ENCODE measurements at places on chromosomes 11 and 22.

GRCh38 chr11:404551-405264, 10.1 kb downstream of the SIGIRR start:
- DNase-seq: no peak

DNA sequence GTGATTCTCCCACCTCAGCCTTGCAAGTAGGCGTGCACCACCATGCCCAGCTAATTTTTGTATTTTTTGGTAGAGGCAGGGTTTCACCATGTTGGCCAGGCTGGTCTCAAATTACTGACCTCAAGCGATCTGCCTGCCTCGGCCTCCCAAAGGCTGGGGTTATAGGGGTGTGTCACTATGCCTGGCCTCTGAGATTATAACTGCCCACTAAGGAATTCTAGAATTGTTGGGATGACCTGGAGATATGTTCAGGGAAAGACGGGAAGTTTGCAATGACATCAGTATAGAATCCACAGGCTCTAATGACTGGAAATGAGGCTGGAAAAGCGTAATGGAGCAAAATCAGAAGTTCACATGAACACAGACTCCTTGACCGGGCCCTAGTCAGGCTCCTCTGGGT, 62.2 kb downstream of the CLMP start:
- DNase-seq: no peak

DNA sequence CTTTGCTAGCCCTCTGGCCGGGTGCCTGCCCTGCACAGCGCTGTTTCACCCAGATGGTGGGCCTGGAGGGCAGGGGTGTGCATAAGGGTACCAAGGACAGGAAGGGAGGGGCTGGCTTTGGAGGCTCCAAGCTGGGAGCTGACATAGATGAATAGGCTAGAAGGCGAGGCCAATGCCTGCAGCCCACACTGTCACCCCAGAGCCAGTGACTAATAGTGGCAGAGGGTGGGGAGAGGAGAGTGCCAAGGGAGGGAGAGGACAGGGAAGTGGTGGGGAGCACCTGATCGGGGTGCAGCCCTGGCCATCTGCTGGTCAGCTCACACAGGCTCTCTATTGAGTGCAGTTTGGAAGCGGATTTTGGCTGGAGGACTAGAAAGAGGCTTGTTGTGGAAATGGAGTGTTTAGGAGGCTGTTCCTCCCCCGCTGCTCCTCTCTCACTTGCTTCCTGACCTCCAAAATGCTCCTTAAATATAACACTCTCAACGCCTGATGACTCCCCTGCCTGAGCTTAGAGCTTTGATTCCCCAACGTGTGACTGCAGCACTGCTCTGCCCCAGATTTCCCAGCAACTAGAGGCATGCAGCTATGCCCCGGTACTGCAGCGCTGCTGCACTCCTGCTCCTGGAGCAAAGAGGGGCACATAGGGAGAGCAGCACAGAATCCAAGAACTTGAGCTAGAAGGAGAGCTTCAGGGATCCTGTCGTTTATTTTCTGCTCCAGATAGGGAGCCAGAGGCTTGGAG, 89.2 kb downstream of the GRAMD1B start:
- DNase-seq: no peak

- no peak for DNase-seq
Measured at GRCh38 chr11:74412733-74413359, 14.6 kb upstream of the PGM2L1 start.

DNA sequence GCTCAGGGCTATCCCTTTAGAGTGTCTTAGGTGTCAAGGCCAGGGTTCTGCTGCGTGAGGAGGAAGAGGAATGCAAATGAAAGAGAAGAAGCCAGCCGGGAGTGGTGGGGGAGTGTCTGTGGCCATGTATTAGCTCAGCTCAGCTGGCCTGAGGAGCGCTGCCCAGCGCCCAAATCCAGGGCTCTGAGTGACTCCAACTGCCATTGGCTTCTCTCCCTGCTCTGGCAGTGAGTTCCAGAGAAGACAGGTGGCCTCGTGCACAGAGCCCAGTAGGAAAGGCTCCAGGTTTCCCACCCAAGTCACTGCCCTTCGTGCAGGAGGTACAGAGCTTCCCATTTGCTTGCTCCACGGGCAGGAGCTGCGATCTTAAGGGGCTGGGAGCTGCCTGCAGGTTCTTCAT, 302.0 kb downstream of the KIRREL3 start:
- DNase-seq: no peak

DNA sequence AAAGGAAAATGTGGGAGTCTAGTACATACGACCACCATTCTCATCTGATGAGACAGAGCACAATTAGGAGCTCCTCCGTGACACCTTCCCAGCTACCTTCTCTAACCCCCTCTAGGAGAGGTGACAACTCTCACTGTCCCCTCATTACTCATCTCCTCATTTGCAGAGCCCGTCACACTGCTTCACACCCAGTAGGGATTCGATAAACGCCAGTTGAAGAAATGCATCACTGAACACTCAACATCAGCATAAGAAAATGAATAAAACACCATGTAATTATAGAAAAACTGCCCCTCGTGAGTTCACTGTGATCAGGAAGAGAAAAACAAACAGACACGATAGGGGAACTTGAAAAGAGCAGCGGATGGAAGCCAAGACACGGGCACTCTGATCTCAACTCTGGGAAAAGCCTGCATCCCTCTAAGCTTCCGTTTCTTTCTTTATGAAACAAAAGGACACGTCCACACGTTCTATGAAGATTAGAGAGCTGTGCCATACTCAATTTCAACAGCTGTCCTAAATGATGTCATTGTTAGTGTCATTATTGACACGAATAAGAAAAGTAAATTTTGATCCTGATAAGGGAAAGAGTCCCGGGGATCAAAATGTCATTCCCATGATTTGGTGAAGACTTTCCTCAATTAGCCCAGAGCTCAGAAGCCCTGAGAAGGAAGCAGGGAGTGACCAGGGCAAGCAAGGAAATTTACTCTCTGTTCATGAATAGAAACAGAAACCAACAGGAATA, 356.9 kb downstream of the LARGE1 start:
- no peak for DNase-seq

DNA sequence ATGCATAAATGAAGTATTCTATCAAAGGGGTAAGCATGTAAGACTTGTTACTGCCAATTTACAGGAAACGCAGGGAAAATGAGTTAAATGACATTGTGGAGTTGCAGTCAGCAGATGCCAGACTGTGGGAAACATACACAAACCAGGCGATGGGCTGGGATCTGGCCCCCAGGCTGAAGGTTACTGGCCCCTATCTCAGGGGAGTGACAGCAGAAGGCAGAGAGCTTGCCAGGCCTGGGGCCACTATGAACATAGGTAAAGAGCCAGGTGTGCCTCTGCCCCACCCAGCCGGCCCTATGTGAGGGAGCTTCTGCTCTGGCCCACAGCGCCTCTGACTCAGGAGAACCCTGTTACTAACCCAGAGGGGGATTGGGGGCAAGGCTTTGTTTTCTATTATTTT, 26.1 kb upstream of the SLC25A1 start:
- DNase-seq: no peak

- no peak for DNase-seq
Measured at GRCh38 chr11:72308226-72309073, 64.5 kb upstream of the PHOX2A start.

DNA sequence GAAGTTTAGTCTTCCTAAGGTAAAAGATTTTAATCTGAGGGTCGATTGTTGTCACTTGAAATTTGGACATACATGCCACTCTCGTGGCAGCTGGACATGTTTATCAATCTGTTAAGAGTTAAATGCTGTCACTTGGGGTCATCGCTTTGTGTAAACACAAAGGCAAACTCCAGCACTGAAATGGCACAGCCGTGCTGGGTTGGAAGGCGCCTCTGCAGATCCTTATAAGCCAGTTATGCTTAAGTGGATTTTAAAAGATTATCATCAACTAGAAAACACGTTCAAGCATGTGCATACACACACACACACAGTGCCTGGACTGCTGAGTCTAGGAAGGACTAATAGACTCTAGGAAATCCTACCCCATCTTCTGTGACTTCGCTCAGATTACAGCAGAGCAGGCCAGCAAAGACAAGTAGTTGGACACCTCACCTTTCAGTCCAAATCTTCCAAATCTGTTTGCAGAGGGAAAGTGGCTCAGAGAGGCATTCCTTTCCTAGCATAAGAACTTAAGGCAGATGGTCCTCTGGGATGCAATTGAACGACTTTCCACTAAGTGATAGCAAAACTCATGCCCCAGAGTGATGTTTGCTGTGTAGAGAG, 83.7 kb downstream of the CACNG2 start:
- DNase-seq: no peak

- DNase-seq: no peak
Measured at GRCh38 chr11:84825106-84825660, 802.0 kb downstream of the DLG2 start.

GRCh38 chr11:1358286-1358685, 31.4 kb upstream of the BRSK2 start:
- DNase-seq: no peak

- DNase-seq: no peak
Measured at GRCh38 chr11:43943931-43944751, 1.7 kb downstream of the C11orf96 start.

DNA sequence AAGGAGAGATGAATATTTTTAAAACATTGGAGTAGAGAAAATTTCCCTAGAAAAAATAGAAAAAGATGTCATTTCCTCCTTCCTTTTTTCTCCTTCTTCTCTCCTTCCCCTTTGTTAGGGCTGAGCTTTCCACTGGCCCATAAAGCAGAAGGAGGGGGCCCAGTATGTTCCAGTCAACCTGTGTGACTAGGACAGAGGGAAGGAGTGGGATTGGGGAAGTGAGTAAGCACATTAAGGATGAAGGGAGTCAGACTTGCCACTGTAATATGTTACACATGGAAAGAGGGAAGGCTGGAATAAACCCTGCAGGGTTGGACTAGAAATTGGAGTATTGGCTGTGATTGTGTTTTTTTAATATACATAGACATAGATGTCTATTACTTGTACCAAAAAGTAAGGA, 20.1 kb upstream of the SPINDOC start:
- DNase-seq: no peak

- DNase-seq: no peak
Measured at GRCh38 chr11:102843489-102843888, at the start of gene MMP3. MMP3 (minus strand) TSS chr11:102843609; CDS start chr11:102843546, 63 bp downstream.

- no peak for DNase-seq
Measured at GRCh38 chr11:129230006-129230405, 37.9 kb upstream of the ARHGAP32 start.

- no peak for DNase-seq
Measured at GRCh38 chr11:128886406-128887124, 4.6 kb upstream of the KCNJ5 start.

- DNase-seq: no peak
Measured at GRCh38 chr11:1449490-1450243, 36.9 kb downstream of the MOB2 start.

DNA sequence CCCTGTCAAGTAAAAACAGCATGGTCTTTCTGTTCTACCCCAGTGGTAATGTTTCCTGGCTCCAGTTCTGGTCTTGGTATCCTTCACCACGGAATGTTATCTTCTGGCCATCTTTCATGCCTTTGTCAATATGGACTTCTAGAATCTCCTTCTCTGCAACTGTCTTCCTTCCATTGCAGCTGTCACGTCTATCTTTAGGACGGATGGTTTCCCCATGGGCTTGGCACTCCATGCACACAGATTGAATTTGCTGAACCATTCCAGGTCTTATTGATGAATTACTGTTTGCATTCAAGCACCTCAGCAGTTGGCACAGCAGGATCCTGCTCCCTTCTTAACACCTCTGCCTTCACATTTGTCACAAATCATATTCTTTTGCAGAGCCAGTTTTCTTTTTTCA, 44.9 kb upstream of the SLC25A18 start:
- DNase-seq: no peak

DNA sequence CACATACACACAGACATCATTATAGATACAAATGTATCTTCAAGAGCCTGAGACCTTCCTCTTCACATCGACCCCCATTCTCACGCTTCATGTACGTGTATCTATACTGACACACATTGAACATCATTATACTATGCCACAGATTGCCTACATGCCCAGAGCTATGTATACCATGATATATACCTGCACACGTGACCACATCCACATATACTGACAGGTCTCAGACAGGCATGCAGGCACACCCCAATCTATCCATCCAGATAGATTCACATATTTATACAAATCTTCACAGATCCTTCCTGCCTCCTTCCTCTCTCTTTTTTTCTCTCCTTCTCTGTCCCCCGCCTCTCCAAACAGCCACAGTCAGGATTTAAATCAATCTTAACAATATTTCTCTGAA, 140.1 kb downstream of the CEP164 start:
- no peak for DNase-seq

DNA sequence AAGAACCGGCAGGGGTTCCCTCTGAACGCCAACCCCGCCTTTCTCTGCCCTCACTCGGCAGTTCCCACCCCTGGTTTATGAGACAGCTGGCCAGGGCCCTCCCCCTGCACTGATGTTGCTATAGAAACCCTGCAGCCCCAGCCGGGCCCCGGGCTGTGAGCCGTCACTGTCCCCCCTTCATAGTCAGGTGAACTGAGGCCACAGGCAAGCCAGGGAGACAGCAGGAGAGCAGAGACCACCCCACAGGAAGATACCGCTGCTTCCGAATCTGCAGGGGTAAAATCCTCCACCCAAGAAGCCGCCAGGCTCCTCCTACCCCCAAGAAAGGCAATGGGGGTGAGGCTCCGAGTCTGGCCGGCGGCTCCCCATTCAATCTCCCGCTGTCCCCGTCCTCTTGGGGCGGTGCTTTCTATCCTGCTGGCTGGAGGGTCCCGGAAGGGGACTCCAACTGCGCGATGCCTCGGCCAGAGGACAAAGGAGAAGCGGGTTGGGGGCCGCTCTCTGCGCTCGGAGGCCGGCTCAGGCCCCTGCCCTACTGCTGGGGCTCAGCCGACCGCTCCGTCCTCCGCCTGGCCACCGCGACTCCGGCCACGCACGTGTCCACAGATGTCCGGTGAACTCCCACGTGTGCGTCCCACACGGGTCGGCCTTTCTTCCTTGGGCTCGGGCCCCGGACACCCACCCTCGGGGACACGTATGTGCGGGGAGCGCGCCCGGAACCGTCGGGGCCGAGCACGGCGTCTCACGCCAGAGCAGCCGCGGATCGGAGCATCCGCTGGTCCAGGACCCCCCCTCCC, 587 bp downstream of the SLC25A22 start:
- peak; percentile 89 for DNase-seq

- no peak for DNase-seq
Measured at GRCh38 chr11:119181677-119182412, 3.4 kb upstream of the NHERF4 start.

- no peak for DNase-seq
Measured at GRCh38 chr11:119307219-119307618, 9.7 kb downstream of the MCAM start.

GRCh38 chr11:117544130-117544800, 216.6 kb downstream of the CEP164 start:
- no peak for DNase-seq

DNA sequence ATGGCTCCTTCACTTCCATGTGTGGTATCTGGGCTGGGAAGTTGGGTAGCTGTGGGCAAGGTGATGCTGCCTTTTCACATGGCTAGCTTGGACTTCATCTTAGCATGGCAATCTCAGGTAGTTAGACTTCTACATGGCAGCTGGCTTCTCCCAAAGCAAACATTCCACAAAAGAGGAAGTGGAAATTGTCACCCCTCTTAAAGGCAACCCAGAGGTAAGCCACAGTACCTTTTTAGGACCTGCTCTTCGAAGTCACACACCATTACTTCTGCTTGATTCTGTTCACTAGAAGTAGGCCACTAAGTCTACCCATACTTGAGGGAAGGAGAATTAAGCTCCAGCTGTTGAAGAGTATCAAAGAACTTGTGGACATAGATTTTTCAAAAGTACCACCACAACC, 25.9 kb downstream of the TUG1 start:
- DNase-seq: no peak
